Activated T-cell treated with anti-CD3 and anti-CD28 coated beads for 48 hours (primary cell): ENCODE measurements at places on chromosomes 2 and 18.

DNA sequence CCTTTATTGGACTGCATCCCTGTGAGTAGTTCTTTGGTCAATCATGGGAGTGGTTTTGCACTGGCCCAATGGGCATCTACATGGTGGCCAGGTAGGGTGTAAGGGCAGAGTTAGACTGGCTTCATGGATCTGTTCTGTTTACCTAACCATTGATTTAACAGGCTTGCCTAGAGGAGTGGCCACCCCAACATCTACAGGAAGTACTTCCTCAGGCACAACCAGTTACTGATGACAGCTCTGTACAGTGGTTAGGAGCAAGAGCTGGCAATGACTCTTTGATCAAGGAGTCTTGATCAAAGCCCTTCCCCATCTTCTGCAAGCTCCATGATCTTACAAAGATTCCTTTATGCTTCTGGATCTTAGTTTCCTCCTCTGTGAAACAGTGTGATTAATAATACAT is 140.9 kb upstream of the CYP1B1 start:
- no peak for DNase-seq

DNA sequence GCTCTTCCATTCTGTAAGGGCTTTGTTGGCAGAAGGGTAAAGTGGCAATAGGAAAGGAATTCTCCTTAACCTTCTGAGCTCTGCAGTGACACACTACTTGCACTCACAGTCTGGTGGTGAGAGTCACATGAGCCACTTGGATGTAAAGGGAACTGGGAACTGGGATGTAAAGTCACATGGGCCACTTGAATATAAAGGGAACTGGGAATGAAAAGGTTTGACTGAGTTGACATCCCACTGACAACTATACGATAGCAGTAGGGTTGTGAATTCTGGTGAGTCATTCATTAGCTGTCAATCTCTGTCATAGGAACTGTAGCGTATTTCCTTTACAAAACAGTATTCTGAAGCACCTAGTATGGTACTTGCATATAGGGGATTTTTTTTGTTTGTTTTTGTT is 5.5 kb downstream of the RPE start:
- DNase-seq = no peak

DNA sequence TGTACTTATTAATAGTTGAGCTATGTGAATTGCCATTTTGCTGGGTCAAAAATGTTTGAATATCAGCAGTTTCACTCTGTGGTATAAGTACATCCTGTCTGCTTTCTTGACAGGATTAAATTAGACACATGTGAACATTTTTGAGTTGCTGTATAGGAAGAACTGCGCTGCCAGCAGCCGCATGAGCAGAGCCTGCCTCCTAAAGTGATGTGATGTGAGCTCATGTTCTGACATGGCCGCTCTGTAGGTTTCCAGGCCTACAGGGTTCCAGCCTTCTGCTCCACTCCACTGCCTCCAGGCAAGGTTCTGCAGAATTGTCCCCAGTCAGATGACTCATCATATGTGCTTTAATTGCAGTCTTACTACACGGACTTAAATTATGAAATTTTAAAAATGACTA is 119.7 kb upstream of the NFATC1 start:
- no peak for DNase-seq

DNA sequence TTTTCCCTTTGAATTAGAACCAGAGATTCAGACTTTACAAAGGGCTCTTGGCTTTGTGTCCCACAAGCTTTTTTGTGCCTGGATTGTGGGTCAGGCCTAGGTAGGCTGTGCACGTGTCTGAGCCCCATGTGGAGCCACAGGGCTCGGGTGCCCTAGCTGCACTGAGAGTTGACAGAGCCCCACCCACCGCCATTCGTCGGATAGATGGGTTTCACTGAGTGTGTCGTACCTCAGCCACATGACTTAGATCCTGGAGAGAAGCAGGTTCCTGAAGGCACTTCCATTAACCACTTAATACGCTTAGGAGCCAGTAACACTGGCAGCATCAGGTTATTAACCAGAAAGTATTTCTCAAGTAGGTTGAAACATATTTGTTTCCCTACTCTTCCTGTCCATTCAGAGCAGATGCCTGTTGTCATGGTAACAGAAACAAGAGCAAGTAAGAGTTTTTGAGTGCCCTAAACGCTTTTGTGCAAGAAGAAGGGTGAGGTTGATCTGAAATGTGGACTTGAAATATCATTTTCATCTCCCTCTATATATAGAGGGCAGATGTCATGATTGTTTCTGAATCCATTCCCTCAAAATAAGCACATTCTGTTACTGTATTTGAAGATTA is 30.0 kb downstream of the ADCYAP1 start:
- no peak for DNase-seq

GRCh38 chr2:126239320-126239955 is 416.5 kb upstream of the GYPC start:
- DNase-seq = no peak

GRCh38 chr2:18749912-18750526 is 160.7 kb upstream of the NT5C1B start:
- peak; percentile 12 for DNase-seq

DNA sequence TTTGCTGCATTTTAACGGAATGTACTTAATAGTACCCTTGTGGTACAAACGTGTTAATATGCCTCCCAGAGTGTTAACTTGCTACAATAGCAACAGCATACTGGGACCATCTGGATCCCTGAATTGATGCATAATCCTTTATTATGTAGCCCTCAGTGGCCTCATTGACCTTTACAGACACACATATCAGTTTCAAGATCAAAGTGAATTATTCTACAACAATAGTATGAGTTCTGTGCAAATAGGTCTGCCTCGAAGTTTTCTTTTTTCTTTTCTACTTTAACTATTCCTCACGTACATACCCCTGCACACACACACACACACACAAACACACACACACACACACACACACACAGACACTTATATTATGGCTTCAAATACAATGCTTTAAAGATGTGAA is 1622.1 kb downstream of the LRP1B start:
- DNase-seq = no peak

DNA sequence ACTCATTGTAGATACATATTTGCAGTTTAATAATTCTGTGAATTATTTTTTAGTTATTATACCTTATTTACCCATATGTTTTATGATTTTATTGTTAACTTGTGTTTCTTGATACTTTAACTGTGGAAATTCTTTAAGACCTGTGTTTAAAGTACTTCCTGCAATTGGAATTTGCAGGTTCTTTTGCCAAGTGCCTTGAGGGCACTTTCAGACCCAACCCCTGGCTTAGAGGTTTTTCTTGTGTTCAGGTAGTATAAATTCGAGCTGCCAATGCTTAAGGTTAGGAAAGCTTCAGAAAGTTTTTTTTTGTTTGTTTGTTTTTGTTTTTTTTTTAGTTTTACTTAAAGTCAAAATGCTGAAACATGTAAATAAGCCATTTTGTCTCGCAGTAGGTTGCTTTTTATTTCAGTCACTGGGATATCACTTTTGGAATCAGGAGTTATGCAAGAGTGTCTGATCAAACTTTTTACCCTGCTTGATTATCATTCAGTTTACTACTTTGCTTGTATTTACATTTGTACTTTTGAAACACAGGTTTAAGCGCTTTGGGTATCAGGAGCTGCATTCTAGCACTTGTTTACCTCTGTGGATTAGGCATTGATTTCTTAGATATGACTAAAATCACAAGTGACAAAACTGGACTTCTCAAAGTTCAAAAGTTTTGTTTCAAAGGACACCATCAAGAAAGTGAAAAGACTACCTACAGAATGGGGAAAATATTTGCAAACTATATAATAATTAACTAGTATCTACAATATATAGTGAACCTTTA is 31.8 kb downstream of the TDRD15 start:
- no peak for DNase-seq

DNA sequence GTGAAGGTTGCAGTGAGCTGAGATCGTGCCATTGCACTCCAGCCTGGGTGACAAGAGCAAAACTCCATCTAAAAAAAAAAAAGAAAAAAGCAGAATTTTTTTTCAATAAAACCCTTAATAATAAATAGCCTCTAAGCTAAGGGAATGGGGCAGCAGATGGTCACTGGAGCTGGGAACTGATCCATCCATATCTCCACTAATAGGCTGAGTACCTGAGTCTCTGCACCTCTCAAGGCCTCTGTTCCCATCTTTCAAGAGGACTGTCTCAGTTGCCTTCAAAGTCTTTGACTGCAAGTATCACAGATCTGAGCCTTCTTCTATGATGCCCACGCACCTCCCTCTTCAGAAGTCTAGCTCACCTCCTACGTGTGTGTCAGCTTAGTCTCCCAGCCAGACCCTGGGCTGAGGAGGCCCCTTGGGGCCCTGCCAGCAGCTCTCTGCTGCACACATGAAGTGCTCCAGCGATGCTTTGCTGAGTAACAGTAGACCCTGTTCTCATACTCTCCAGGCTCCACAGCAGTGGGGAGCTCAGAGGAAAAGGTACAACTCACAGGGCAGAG is 32.9 kb downstream of the ST8SIA5 start:
- no peak for DNase-seq

DNA sequence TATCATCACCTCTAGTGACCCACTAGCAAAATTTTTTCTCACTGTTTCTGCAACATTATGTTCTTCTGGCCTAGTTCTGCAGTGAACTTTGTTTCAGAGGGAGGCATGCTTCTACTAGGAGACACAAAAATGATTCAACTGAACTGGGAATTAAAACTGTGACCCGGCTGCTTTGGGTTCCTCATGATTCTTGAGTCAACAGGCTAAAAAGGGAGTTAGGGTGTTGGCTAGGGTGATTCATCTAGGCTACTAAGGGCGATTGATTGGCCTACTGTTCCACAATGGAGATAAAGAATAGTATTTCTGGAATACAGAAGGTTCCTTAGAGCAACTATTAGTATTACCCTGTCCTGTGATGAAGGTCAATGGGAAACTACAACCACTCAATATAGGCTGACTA is 179.5 kb downstream of the PPP1R1C start:
- no peak for DNase-seq

GRCh38 chr2:60806595-60806987 is 50.5 kb downstream of the PAPOLG start:
- DNase-seq = no peak

- DNase-seq = no peak
Observed at GRCh38 chr2:113166187-113166645, 7.6 kb upstream of the PSD4 start.

GRCh38 chr2:238696331-238696730 is 151.6 kb upstream of the TWIST2 start:
- DNase-seq = no peak

DNA sequence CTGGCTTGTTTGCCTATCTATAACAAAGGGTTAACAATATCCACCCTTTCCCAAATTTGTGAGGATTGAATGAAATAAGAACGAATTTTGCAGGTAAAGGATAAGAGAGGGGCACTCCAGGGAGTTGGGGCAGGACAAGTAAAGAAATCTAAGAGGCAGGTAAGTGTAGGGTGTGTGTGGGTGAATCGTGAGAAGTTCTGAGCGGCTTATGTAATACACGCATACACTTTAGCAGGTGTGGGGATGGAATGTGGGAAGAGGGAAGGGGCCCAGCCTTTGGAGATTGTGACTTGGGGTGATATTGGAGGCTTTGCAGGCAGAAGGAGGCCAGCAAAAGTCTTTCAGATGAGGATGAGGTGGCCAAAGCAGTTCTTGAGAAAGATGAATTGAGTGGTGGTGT is 83.2 kb upstream of the AQP4 start:
- DNase-seq = no peak
